CD8-positive, alpha-beta memory T cell (primary cell): ENCODE measurements at places on chromosomes 4 and X. TPM values are rescaled to one million over a fixed set of nuclear protein-coding genes. Genes with fewer than 3 reads are reported as not detected.

- no peak for DNase-seq
Measured at GRCh38 chr4:151227731-151228130, 49.2 kb upstream of the PRSS48 start.

DNA sequence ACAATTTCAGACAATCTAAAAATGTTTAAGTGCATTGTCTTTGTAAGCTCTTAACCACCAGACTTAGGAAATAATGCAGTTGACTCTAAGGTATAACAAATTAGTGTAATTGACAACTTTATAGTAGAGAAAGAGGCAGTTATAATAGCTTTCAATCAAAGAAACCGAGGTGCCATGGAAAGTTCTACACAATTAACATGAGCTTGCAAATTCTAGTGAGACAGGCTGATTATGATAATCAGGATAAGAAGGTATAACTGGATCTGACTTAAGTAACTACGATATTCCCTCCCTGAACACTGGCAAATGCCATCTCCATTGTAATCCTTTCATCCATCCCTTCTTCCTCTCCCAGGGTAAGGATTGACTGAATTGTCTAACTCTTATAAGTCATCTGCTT is 11.4 kb upstream of the KLHL5 start:
- DNase-seq, result no peak

The KLHL2 gene
- total RNA-seq, result 25.7 TPM

- no peak for DNase-seq
Measured at GRCh38 chr4:186169945-186170802, 21.2 kb upstream of the CYP4V2 start.

The ATOH1 gene
- not detected for total RNA-seq

The WDR17 gene
- 1.0 TPM for total RNA-seq

DNA sequence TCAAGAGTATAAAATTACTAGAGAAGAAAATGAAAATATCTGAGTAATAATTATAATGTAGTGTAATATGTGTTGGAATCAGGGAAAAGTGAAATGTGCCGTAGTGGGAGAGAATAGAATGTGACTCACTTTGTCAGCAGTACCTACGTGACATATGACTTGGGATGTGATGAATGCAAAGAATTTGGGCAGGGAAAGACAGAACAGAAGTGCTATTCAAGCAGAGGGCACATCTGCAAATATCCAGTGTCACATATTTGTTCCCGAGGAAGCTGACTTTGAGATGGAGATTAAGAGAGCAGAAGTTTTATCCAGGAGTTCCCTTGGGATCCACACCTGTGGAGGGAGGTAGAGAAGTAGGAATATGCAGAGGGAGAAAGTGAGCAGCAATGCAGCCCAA is 69.3 kb upstream of the HS3ST1 start:
- no peak for DNase-seq

- DNase-seq, result no peak
Measured at GRCh38 chr4:338759-339097, 1.1 kb downstream of the ZNF141 start.

- no peak for DNase-seq
Measured at GRCh38 chr4:185624259-185624589, 88.9 kb upstream of the PDLIM3 start.

GRCh38 chr4:67035986-67036385 is 509.3 kb downstream of the CENPC start:
- DNase-seq, result no peak

DNA sequence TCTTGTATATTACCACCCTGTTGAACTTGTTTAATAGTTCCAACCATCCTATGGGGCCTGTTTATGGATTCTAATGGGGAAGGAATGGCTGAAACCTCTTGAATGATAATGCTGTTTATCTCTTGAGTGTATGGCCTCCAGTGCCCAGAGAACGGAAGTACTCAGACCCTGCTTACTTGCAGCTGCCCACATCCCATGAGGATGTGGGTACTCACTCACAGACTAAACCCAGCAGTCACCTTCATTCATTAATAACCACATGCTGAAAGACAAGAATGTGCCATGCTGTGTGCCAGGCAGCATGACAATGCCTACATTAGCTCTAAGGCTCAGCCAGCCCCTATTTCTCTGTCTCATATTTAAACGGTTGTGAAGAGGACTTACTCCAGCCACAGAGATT is 5.9 kb upstream of the ARMCX5 start:
- DNase-seq, result no peak

The FHIP1A gene
- total RNA-seq, result 0.15 TPM

- DNase-seq, result no peak
Measured at GRCh38 chr4:54427826-54428225, 198.7 kb downstream of the PDGFRA start.

DNA sequence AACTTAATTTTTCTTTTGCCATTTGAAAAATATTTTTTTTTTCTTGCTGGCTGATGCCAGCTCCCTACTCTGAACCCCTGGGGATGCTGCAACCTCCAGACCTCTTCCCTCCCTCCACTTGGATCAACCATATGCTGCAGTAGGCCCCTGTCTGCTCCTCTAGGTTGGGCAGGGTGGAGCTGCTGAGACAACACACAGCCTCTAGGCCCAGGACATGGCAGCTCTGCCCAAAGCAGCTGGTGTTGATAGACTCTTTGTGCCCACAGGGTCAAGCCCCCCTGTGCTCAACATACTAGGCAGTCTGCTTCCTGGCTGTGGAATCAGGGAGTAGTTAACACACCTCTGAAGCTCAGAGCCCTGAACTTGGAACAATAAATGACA is 19.9 kb upstream of the CLNK start:
- no peak for DNase-seq

DNA sequence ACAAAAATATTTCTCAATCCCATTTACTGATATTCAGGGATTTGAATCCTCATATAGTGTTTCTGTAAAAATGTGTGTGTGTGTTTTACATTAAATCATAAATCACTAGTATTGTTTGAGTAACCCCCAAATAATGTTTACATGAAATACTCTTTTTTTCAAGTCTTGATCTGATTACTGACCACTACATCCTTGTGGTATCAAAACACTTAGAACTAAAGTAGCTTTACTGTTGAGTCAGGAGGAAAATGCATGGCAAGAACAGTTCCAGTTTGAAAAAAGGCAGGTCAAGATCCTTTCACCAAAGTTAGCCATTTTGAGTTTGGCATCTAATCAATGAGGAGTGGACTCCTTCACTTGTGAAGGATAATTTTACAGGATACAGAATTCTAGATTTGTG is 3.6 kb upstream of the WDR19 start:
- DNase-seq, result no peak

The MAGEB17 gene
- not detected for total RNA-seq

The C4orf36 gene
- not detected for total RNA-seq
